ENCODE measurements at places on chromosomes 11 and 22. TPM values are rescaled to one million over a fixed set of nuclear protein-coding genes. Genes with fewer than 3 reads are reported as not detected.

- no peak for DNase-seq
Observed at GRCh38 chr11:74232311-74232950, 61.3 kb downstream of the PPME1 start.

Gene C22orf42
- not detected for total RNA-seq

DNA sequence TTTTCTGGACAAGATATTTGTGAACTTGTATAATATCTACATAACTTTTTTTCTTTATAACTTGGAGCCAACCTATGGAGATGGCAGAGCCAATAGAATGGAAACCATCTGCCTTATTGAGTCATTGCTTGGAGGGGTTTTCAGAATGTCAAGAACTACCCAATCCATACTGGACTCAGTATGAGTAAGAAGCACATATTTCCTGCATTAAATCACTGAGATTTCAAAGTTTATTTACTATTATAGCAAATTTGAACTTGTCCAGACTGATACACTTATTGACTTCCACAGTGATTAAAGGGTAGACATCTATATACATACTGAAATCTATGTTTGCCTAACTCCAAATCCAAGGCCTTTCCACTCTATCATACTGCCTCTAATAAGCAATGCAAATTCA is 704.0 kb downstream of the KCNA4 start:
- no peak for DNase-seq

GRCh38 chr11:102279641-102280170 is 37.6 kb upstream of the BIRC3 start:
- DNase-seq: no peak

GRCh38 chr22:17336061-17336460 is 33.2 kb upstream of the CECR2 start:
- DNase-seq: no peak

Gene MAPK1
- 168 TPM for total RNA-seq

- DNase-seq: no peak
Observed at GRCh38 chr11:70834277-70834940, 418.0 kb downstream of the SHANK2 start.

Gene ASCL2
- total RNA-seq: 2.5 TPM

DNA sequence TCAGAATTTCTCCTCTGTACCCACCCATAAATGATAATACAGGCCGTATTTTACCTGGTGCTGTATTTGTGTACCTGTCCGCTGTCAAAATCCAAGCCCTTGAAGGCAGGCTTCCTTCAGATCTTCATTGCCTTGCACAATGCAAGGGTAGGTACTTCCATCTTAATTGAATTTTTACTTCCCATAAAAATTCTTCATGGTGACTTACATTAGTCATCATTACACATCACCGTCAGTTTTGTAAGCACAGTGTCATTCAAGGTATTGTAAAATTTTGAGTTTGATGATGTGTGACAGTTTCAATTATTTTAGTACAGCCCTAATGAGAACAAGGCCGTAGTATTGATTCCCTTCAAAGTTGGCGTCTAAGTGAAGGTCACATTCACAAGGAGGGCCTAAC is 770 bp upstream of the TSG101 start:
- no peak for DNase-seq

Gene YPEL1
- 14.2 TPM for total RNA-seq
